ENCODE measurements at places on chromosomes 4 and X.

GRCh38 chr4:168781926-168782325 is 228.1 kb downstream of the CBR4 start:
- no peak for DNase-seq

DNA sequence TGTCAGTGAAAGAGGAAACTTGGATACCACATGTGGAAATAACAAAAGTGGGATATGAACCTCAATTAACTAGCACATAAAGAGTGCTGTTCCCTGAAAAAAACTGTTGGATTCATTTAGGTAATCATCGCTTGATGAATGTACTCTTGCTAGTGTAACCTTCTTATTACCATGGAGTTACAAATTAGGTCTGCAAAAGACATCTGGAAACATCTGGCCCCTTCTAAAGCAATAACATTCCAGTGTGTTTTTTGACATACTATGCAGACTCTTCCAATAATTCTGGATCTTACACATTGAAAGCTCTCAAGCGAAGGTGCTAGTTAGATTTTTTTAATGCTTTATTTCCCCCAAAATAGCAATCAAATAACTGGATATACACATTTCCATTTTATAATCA is 134.6 kb downstream of the ATP10D start:
- DNase-seq = no peak

GRCh38 chrX:47530049-47530448 is 31.0 kb upstream of the ARAF start:
- no peak for DNase-seq

DNA sequence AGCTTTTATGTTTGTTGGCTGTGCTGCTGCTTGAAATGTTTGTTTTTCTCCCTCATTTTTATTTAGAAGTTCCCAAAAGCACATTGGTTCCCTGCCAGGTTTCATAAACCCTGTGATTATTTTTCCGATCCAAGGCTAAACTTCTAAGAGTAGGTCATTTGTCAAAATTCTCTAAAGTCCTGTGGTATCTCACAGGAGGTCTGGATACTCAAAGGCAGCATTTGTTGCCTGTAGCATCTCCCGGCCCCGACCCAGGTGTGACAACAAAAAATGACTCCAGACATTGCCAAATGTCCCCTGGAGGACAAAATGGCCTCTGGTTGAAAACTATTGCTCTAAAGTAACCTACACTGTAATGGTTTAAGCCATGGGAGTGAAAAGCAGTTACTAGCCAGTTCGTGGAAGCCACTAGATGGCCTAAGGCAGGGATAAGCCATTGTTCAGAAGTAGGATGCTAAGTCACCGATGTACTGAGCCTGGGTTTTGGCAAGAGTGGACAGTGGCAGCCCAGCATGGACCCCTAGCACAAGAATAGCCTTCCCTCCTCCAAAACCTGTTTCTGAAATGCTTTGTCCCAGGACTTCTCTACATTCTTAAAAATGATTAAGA is 256.1 kb downstream of the THOC2 start:
- DNase-seq = no peak

- no peak for DNase-seq
Measured at GRCh38 chr4:136644279-136644678, 888.0 kb downstream of the PCDH18 start.

- DNase-seq = no peak
Measured at GRCh38 chr4:89657931-89658700, 178.8 kb downstream of the SNCA start.

GRCh38 chrX:32397562-32398216 is 813.7 kb downstream of the DMD start:
- DNase-seq = no peak

DNA sequence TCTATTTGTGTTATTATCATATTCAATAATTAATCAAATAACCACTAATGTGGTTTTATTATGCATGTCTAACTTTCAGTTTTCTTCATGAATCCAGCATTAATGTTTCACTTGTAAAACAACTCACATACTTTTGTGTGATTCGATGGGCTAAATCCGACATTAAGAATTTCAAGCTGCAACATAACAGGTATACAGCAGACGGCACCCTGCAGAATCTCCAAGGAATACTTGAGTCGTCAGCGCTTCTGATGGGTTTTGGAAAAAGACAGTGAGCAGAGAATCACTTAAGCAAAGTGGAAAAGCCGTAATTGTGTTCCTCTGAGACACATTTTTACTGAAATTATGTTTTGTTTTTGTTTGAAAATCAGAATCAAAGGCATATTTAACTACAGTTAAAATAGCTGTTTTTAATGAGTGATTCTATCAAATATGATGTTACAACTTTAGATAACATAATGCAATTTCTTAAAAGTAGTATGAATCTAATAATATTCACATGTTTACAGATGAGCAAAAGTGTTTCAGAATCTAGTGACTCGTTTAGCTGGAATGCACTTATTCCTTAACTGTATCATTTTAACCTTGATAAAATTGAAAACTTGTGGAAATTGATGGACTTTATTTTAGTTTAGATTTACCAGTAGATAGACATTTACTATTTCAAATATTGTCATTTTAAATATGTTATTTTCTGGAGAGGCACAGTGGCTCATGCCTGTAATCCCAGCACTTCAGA is 514.8 kb downstream of the CCSER1 start:
- DNase-seq = no peak

DNA sequence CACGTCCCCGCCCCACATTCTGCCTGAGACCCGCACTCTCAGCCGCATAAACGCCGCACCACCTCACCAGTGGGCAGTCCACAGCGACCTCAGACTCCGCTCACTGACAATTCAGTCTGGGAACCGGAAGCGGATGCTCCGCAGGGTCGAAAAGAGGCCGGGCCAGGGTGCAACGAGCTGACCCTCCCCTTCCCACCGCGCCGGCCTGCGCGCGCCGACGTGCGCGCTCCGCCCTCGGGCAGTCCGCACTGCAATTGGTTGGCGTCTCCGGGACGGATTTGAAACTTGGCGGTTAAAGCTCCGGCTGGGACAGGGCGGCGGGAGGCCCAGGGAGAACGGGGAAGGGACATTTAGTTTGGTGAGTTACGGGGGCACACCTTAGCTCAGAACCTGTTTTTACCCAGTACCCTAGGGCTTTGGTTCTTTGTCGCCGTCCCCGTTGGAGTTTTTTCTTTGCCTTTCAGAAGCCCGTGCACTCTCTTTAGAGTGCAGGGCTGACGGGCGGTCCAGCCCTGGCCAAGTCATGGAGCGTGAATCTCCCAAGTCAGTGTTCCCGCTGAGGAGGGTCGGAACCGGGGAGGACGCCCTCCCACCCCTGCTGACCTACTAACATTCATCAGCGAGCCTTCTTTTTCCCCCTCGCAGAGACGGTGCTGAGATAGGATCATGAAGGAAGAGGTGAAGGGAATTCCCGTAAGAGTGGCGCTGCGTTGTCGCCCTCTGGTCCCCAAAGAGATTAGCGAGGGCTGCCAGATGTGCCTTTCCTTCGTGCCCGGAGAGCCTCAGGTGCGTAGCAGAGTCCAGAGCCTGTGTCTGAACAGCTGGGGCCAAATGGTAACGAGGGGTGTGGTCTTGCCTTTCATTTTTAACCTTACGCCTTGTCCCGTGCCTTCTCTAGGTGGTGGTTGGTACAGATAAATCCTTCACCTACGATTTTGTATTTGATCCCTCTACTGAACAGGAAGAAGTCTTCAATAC is at the start of the genes KIF4A and PDZD11:
Gene KIF4A, plus strand, starts transcription at position 312 of the 978 bp plus-strand sequence. Its CDS starts 355 bp downstream, at position 667.
Gene PDZD11, minus strand, starts transcription at position 135 of the 978 bp plus-strand sequence. CDS start 586 bp downstream, outside the sequence.
- DNase-seq = peak; percentile 80

DNA sequence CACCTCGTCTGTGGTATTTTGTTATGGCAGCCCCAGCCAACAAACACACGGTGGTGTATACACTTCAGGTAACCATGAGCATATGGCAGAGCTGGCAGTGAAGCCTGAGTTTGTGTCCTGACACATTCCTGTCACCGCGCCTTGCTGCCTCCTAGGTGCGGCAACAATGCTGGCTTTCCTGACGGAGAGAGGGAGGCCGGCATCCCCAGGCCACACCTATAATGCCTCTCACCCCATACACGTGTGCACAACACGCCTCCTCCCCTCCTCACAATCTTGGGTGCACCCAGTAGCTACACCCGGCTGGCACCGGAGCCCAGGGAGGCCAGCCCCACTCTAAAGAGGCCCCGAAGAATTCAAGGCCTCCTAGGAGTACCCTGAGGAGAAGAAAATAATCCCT is 158.5 kb downstream of the NSUN7 start:
- DNase-seq = no peak

GRCh38 chr4:11105715-11106114 is 323.0 kb downstream of the HS3ST1 start:
- no peak for DNase-seq

DNA sequence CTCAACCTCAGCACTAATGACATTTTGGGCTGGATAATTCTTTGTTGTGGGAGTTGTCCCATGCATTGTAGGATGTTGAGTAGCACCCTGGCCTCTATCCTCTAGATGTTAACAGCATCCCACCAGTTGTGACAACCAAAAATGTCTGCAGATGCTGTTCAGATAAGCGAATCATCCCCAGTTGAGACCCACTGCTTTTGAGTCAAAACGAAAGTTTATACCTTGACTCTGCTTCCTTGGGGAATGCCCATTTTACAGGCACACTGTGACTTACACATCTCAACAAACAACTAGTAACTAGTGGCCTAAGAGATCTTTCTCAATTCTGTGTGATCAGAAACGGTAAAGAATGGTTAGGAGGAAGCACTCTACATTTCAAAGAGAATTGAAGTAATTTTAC is 37.0 kb downstream of the SEPSECS start:
- DNase-seq = no peak

DNA sequence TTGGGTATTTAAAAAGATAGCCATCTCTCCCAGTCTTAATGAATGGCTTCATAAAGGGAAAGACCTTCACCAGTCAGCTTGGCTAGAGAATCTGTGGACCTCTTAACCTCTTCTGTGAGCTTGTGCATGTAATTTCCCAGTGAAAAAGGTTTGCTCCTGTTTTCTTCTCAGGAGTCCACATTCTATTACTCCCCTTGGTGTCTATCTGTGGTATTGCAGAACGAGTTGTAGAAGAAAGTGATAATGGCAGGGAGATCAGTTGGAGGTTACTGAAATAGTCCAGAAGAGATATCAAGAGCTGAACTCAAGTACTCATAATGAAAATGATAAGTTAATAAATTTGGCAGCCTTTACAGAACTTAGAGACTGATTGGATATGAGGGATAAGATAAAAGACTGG is 16.5 kb upstream of the VAMP7 start:
- DNase-seq = no peak

- DNase-seq = no peak
Measured at GRCh38 chrX:10031746-10032145, 64.6 kb downstream of the CLDN34 start.

- peak; percentile 35 for DNase-seq
Measured at GRCh38 chr4:16083241-16084191, at the start of gene PROM1. Gene PROM1, minus strand, starts transcription at chr4:16084023. Its CDS starts 8,117 bp downstream, at chr4:16075906.

- DNase-seq = no peak
Measured at GRCh38 chrX:115503099-115503498, 57.9 kb upstream of the PLS3 start.

GRCh38 chrX:40468033-40468846 is 112.5 kb upstream of the ATP6AP2 start:
- no peak for DNase-seq

All from endothelial cell (in vitro differentiated cells).